ENCODE measurements at places on chromosomes 16 and 17.

GRCh38 chr16:55035956-55036355 is 105.3 kb downstream of the IRX5 start:
- DNase-seq = no peak

DNA sequence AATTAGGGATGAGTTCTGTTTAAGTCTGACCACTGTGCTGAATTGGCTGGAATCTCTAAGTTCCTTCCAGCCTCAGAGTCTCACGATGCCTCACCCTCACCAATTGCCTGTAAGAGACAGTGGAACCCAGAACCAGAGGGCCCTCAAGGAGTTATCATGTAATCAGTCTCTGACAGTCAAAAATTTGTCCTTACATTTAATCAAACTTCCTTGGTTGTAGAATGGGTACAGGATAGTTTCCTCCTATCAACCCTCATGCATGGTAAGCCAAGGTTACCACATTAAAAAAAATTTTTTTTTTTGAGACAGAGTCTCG is 83.2 kb downstream of the CDK5R1 start:
- no peak for DNase-seq

DNA sequence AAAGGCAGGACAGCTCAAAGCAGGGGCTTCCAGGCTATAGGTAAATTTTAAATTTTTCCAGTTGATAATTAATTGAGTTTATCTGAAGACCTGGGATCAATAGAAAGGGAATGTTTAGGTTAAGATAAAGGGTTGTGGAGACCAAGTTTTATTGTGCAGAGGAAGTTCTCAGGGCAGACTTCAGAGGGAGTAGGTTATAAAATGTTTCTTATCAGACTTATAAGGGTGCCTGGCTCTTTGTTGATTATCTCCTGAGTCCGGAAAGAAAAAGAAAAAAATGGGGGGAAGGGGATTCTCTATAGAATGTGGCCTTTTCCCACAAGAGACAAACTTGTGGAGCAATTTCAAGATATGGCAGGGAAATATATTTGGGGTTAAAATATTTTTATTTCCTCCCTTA is 15.9 kb downstream of the SLC46A1 start:
- DNase-seq = no peak

- no peak for DNase-seq
Measured at GRCh38 chr17:66963909-66964771, at the start of gene CACNG4. CACNG4 (plus strand) TSS chr17:66964707; CDS start chr17:66964912, 205 bp downstream.
